ENCODE measurements at places on chromosomes 3 and 15.

GRCh38 chr15:66885281-66885915 lies 180.0 kb upstream of the SMAD3 start:
- no peak for DNase-seq

DNA sequence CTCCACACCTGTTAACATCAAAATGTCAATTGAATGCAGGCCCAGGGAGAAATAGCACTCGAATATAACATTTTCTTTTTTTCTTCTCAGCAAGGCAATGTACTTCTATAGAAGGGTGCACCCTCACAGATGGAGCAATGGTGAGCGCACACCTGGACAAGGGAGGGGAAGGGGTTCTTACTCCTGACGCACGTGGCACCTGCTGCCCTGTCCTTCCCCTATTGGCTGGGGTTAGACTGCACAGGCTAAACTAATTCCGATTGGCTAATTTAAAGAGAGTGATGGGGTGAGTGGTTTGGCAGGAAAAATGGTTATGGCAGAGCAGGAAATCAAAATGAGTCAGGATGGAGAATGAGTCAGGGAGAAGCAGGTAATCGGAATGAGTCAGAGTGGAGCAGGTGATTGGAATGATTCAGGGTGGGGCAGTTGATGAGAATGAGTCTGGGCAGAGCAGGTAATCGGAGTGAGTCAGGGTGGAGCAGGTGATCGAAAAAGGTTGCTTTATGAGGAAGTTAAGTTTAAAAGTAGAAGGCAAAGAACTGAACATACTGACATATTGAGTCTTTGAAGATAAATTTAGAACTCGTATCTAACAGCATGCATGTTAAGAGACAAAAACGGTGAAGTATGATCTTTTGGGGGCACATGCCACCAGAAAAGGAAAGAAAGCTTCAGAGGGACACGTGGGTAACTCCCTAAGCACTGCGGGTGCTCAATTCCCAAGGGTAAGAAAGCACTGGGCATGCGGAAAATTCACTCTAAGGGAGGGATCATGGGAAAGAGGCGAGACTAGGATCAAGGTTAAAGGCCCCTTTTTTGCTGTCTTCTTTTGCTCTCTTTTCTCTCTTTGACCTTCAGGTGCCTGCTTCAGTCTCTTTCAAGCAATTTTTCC lies 72.9 kb upstream of the GALNT15 start:
- DNase-seq = no peak

- DNase-seq = no peak
Measured at GRCh38 chr3:12895391-12896062, 54.2 kb upstream of the RPL32 start.

DNA sequence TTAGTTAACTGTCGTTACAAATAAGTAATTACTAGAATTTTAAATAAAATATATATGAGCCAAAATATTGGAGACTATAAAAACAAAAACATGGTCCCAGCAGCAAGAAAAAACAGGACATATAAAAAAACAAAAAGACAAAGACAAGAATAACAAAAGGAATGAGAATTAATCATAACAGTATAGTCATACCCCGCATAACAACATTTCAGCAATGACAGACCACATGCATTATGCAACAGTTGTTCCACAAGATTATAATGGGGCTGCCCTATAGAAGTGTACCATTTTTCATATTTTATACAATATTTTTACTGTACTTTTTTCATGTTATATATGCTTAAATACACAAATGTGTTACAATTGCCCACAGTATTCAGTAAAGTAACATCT lies 5.6 kb downstream of the HLTF start:
- no peak for DNase-seq

GRCh38 chr3:178482981-178483380 lies 53.3 kb upstream of the KCNMB2 start:
- DNase-seq = no peak

DNA sequence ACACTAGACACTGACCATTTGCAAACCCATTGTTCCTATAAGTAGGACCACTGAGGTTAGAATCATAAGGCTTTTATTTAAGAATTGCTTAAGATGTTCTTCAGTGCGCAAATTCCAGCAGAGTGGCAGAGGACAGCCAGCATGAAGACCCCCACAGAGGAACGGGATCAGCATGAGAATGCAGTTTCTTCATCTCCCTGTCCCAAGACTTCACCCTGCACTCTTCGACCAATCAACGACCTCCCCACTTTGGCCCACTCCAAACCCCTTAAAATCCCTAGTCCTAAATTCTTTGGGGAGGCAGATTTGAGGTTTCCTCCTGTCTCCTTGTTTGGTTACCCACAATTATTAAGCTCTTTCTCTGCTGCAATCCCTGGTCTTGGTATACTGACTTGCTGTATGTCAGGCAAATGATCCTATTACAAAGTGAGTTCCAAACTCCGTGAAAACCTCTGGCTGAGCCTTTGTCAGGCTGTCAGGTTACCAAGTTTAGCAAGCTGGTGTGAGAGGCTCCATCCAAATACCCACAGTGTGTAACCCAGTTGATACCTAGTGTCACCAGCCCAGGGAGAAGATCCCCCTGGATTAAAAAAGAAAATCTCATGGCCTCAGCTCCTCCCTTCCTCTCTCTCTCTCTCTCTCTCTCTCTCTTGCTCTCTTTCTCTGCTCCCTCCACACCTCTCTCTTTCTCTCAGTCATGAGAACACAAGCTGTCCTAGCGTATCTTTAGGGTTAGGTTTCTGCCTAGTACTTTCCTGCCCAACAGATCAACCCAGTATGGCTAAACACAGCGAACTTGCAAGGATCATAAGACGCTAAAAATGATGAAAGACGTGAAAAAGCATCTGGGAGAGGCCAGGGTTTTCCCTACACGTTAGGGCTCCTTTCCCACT lies 15.8 kb upstream of the RBSN start:
- DNase-seq = no peak

- no peak for DNase-seq
Measured at GRCh38 chr3:143160437-143160836, 40.9 kb downstream of the CHST2 start.

DNA sequence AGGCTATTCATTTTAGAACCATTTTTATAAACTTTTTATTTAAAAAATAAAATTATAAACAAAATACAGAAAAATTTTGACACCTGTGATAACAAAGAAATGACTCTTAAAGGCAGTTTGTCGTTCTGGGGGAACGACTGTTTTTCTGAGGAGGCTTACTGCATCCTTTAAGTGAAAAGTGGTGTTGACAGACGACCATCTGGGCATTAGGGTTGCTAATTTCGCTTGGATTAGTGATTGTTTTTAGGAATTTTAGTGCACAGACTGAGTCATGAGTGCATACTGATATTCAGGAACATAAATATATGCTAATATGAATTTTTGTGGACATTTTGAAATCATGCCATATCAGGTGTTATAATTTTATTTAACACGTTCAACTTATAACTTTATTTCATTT lies 28.5 kb downstream of the OSTN start:
- DNase-seq = no peak

DNA sequence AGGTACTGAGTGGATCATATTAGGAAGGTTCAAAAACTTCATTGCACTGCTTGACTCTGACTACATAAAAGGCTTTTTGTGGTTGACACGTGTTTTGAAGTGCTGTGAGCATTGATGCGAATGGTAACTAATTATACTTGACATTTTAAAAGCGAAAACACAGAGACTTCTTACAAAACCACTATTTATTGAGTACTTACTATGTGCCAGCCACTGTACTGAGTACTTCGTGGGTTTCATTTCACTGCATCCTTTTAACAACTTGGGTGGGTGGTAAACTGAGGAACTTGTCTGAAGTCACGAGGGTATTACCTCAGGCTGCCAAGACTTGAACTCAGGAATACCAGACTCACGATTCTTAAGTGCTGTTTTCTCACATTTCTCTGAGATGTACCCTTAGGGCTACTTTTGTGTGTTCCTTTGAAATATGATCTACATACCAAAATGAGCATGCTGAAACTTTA lies 45.3 kb upstream of the PPP4R2 start:
- no peak for DNase-seq

GRCh38 chr15:40493089-40493840 lies 22.5 kb downstream of the CHST14 start:
- DNase-seq = peak; percentile 6

GRCh38 chr15:44726568-44727484 lies 9.5 kb upstream of the TRIM69 start:
- DNase-seq = no peak

DNA sequence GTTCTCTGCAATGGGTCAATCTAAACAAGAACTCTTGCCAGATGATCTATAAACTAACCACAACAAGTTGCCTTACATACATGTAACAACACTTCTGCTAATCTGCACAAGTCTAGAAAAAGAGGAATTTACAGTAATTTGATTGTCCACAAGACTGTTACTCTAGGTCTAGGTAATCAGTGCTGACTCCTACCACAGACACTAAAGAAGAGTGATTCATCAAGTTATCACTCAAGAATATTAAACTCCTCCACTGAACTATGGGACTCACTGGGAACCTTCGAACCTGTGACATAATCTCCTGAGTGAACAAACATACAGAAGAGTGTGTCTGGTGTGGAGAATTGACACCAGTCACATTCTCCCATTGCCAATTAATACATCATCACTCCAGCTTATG lies 138.3 kb downstream of the ANXA2 start:
- DNase-seq = no peak

- DNase-seq = no peak
Measured at GRCh38 chr15:75669191-75669878, 21.6 kb downstream of the SNX33 start.

DNA sequence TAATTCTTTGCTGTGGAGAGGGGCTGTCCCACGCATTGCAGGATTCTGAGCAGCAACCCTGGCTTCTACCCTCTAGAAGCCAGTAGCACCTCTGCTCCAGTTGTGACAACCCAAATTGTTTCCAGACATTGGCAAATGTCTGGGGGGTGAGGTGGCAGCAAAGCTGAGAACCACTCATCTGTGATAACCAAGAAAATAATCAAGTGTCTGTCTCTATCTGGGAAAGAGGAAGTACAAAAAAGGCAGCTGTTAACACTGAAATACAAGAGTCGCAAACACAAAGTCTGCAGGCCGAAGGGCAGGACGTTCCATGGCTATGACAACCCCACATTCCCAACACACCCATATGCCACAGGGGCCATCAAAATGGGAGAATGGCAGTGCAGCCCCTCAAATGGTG lies 42.2 kb upstream of the GNB5 start:
- DNase-seq = no peak

DNA sequence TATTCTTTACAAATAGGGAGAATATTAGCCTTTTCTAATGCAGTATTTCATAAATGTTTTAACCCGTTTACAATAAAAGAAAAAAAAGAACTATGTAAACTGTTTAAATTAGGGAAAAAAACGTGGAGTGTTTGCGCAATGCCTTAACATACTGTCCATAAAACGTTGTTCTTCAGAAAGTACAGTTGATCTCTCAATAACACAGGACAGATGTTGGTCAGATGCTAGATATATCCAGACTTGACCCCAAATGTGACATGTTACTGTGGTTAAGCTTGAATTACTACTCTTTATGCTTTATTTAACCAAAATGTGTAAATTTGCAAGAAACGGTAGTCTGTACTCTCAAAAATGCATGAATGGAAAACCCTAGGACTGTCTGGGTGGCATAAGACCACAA lies 110.3 kb downstream of the PLOD2 start:
- DNase-seq = no peak

DNA sequence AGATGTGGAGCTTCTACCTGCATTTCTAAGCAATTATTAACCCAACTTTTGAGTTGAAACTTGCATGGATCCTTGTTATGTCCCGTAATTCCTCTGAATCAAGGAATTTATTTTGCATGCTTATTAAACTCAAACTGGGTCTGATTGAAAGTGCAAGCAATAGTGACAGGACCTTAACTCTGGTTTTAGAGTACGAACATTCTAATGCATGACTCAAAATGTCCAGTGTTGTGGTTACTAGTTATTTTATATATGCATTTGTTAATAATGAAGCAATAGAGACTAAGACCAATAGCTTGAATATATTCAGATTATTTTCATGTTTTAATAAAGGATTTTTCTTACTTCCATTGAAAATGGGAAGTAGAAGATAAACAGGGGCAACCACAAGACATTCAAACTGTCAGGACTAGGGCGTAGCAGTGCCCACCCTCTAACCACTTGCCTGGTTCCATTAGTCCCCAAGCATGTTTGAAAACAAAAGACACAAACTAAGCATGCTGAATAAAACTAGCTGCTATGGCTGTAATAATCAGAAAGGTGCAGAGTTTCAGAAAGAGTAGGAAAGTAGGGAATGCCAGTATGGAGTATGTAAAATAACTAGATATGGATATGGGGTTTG lies 28.1 kb downstream of the OIP5 start:
- DNase-seq = no peak

DNA sequence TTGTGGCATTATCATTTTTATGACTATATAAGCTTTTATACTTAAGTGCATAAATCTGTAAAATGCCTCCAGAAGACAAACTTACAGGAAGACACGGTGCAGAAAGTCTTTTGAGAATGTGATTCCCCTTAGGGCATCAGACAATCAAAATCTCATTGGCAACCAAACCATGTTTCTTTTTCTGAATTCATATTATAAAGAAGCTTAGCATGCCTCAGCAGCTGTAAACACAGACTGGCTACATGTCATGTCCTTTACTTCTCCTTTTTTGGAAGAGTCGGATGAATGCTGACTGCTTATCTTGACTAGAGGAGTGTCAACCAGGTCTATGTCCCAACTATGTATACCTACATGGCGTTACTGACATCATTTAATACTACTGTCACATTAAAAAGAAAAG lies 150.1 kb downstream of the PLD1 start:
- DNase-seq = no peak

GRCh38 chr15:71891026-71891425 lies 80.7 kb downstream of the NR2E3 start:
- no peak for DNase-seq

- DNase-seq = no peak
Measured at GRCh38 chr15:57102858-57103257, 184.4 kb downstream of the TCF12 start.

- DNase-seq = no peak
Measured at GRCh38 chr3:190120269-190121060, at the start of gene P3H2. P3H2 (minus strand) TSS chr3:190120897; CDS start chr3:190120731, 166 bp downstream.

GRCh38 chr3:28615971-28616370 lies 267.3 kb upstream of the AZI2 start:
- no peak for DNase-seq

GRCh38 chr3:157285966-157286365 lies 126.0 kb upstream of the CCNL1 start:
- DNase-seq = no peak

- DNase-seq = no peak
Measured at GRCh38 chr3:66479532-66479947, 21.3 kb downstream of the LRIG1 start.

- DNase-seq = no peak
Measured at GRCh38 chr15:91892436-91892835, 38.9 kb downstream of the SLCO3A1 start.

DNA sequence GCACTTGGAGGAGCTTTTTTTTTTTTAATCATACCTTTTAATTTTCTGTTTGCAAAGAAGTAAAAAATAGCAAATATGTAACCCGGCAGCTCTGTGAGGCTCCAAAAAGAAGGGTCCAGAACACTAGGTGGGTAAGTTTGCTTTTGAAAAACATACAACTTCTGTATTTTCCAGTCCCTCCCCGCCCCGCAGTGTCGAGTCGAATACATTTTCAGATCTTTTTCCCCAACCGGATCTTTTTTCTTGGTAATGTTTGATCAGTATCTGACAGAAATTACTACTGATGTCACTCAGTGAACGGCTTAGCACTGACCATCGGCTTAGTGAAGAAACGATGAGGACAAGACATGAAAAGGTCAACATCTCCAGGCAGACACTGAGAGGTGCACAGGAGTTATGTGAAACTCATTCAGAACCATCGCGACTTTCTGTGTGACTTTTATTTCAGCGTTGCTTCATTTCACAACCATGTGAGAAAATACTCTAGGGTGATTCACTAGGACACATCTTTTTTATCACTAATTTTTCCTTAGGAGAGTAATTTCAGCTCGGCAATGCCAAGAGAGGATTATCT lies 11.0 kb downstream of the ISL2 start:
- no peak for DNase-seq

- no peak for DNase-seq
Measured at GRCh38 chr3:139187648-139188047, 143.0 kb upstream of the PRR23C start.

Measured in stimulated activated CD8-positive, alpha-beta memory T cell treated with anti-CD3 and anti-CD28 coated beads, Interleukin-15, amount 100 ng/mL, for 1 hour (primary cell).